ENCODE measurements at places on chromosomes 11 and 22.

- DNase-seq: no peak
These were observed 924 bp upstream of the FADD start for GRCh38 chr11:70201882-70202861.

GRCh38 chr11:62604460-62605120 is 2.9 kb upstream of the MTA2 start:
- no peak for DNase-seq

GRCh38 chr11:68353118-68353517 is 40.7 kb downstream of the LRP5 start:
- no peak for DNase-seq

GRCh38 chr11:60183591-60184205 is 815 bp upstream of the MS4A6A start:
- DNase-seq: no peak

- no peak for DNase-seq
These were observed 33.5 kb downstream of the POU2AF3 start for GRCh38 chr11:111331711-111332479.

DNA sequence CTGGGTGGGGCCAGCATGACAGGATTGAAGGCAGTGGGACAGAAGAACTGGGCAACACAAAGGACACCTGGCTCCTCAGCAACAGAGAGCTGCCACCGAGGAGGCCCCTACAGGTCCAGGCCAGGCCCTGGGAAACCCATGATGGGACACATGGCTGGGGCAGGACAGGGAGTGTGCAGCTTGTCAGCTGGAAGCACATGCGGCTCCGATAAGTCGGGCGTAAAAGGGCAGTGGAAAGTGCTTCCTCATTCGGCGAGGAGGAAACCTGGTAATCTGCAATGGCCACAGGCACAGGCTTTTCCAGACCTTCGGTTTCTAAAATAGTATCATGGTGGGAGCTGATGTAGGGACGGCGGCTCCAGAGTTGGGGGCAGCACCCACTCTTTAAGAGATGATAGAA is 16.5 kb downstream of the GNAZ start:
- DNase-seq: no peak

- DNase-seq: no peak
These were observed 25.8 kb upstream of the SERPIND1 start for GRCh38 chr22:20748082-20748481.

GRCh38 chr22:43811777-43812148 is 342 bp downstream of the EFCAB6 start:
- DNase-seq: no peak

DNA sequence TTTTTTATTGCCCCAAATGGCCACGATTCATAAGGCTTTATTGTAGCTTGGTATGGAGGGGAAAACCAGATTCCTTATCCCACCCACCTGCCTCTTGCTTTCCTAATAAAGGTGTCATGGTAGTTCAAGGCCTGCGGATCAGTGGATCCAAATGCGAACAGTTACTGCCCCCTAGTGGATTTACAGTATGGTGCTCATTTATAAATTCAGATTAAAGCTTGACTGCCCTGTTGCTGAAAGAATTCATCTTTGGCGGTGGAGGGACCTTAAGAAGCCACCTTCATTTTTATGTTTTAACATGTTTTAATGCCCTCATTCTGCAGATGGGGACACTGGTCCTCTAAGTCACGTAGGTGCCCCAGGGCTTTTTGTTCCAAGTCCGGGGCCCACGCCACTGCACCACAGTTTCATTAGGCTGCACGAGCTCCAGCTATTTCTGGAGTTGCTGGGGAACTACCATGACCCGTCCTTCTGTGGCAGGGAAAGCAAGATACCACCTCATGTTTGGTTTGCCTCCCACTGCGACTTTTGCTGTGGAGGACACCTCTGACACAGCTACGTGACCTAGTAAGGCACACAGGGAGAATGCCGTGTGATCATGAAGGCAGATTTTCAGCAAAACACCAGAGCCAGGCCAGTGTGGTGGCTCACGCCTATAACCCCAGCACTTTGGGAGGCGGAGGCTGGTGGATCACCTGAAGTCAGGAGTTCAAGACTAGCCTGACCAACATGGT is 15.6 kb upstream of the INCENP start:
- peak; percentile 60 for DNase-seq

GRCh38 chr11:118734031-118734430 is 54.6 kb upstream of the TREH start:
- no peak for DNase-seq

DNA sequence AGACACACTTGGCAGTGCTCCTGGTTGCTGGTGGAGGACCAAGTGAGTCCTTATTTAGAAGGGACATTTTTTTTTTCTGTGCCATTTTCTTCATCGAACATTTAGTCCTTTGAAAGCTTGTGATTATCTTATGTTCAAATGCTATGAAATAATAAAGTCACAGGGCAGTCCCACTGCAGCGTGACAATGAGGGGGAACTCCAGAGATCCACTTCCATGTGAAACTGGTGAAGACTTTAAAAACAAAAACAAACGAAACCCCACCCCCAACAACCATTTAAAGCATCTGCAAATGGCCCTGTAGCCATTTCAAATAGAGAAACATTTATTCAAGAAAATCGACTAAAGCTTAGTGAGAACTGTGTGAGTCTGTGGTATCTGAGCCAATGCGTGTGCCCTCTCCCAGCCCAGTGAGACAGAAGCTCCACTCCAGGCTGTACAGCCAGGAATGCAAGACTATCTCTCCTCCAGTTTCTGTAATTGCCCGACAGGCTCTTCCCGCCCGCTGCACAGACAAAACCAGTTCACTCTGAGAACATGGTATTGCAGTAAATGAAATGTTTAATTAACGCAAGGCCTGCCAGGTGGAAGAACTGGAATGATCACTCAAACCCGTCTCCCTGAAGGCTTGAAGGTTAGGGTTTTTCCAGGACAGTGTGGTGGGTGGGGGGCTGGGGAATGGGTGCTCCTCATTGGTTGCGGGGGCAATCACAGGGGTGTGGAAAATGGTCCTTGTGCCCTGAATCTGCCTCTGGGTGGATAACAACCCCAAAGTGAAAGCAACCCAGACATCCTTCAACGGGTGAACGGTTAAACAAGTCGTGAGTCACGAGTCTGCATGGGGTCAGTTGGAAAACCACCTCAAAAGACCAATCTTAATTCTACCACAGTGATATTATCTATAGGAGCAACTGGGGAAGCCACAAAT is 8.4 kb downstream of the KRTAP5-6 start:
- peak; percentile 84 for DNase-seq

GRCh38 chr11:104663190-104664140 is 234.8 kb downstream of the CASP12 start:
- peak; percentile 90 for DNase-seq

DNA sequence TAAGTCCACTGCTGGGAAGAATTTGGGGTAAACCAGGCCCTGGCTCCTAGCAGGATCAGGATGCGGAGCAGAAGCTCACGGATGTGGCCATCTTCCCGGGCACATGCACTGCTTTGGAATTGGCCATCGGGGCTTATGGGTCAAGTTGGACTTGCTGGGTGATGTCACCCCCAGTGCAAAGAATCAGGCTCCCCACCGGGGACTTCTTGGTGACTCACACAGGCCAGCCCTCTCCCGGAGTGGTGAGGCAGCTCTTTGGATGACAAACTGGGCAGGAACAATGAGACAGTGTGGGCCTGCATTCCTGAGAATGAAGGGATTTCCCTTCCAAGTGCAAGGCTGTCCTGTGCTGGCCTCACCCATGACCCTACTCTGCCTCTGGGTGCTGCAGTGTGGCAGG is 128.8 kb upstream of the ANO1 start:
- peak; percentile 71 for DNase-seq

DNA sequence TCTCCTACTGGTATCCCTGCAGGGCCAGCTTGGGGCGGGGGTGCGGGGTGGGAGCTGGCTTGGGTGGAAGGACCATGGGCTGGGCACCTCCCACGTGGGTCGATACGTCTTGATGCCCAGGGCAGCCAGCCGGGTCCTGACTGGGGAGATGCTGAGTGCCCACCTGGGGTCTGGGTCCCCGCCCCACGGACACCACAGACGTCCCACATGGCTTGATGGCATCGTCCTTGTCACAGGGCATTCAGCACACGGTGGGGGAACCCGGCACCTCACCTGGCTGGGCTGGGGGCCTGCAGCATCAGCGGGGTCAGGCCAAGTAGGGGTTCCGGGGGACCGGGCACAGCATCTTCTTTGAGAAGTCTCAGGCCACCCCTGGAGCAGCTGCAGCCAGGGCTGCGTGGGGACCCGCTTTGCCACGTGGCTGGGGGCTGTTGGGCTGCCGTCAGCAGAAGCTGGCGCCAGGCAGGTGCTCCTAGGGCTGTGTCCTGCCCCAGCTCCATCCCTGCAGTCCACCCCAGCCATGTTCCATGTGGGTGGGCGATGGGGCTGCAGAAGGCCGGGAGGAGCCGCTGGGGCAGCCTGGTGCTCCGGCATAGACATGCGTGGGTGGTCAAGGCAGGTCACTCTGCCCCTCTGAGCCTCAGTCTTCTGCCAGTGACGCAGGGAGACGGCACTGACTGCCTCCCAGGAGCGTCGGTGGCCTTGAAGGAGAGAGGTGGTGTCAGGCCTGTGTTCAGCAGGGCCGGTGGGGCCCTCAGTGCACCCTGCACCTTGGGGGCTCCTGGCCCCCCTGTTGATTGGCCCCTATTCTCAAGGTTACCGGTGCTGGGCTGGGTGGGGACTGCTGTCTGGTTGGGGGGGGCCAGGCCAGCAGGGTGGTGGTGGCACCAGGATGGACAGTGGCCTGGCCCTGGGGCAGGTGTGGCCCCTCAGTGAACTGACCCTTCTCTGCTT is 8.4 kb downstream of the SELENOO start:
- DNase-seq: no peak

- no peak for DNase-seq
These were observed 600 bp upstream of the CENPM start for GRCh38 chr22:41947424-41948080.

- no peak for DNase-seq
These were observed 14.7 kb upstream of the ST14 start for GRCh38 chr11:130144861-130145281.

- no peak for DNase-seq
These were observed 599.3 kb downstream of the BUD13 start for GRCh38 chr11:116173506-116173905.
